ENCODE measurements at places on chromosomes 1 and 21.

DNA sequence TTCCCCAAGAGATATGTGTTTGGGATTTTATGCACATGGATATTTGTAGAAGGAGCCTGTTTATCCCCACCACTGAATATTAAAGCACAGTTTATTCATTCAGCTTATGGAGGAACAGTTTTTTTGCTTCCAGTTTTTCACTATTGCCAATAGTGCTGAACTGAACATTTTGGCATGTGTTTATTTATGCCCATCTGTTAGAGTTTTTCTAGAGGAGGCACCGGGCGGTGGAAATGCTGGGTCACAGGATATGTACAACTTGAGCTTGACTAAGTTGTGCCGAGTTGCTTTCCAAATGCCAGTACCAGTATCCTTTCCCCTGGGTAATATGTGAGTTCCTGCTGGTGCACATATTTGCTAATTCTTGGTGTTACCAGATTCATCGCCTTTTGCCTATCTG, 111.3 kb downstream of the GREM2 start:
- no peak for DNase-seq

DNA sequence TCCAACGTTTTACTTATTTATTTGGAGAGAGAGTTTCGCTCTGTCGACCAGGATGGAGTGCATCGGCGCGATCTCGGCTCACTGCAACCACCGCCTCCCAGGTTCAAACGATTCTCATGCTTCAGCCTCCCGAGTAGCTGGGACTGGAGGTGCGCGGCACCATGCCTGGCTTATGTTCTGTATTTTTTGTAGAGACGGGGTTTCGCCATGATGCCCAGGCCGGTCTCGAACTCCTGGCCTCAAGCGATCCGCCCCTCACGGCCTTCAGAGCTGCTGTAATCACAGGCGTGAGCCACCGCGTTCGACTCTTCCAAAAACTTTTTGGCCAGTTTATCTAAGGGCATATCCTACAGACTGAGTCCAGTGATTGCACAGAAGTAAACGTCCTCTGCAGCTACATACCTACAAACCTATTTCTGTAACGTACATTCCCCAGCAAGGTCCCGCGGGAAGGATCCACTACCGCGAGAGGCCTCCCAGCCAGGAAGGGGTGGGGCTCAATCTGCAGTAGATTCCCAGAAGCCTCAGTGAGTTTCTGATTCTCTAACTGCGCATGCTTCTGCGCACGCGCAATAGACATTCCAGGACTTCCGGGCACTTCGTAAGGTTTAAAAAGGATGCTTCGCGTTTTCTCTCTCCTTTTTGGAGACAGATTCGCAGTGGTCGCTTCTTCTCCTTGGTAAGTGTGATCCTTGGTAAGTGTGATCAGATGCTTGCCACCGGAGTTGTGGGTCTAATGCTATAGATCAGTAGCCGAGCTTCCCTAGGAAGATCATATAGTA, at the start of gene RCC1:
TSS of gene RCC1 (plus strand) at position 638 of the 782 bp plus-strand sequence. CDS start 23,824 bp downstream, outside the sequence.
- peak; percentile 93 for DNase-seq

DNA sequence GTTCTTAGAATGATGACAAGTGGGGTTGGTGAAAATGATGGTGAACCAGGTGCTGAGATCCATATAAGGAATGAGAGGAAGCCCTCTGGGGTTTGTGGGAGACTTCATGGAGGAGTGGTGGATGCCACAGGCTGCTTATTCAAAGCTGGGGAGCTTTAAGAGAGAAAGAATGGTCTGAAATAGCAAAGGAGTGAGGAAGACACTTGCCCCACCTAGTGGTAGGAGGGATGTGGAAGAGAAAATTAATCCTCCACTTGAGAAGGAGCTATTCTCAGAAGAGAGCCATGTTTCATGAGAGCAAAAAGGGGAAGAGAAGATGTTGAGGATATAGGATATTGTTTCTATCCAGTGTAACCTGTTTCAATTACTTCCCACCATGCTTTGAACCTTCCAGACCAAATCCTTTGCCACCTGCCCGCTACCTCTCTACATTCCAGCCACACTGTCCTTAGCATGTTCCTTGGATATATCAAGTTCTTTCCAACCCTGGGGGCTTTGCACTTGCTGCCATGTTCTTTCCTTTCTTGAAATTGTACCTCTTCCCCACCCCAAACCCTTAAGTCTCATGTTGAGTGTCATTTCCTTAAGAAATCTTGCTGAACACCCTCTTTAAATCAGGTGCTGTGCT, 19.6 kb upstream of the ZNF648 start:
- DNase-seq: no peak

DNA sequence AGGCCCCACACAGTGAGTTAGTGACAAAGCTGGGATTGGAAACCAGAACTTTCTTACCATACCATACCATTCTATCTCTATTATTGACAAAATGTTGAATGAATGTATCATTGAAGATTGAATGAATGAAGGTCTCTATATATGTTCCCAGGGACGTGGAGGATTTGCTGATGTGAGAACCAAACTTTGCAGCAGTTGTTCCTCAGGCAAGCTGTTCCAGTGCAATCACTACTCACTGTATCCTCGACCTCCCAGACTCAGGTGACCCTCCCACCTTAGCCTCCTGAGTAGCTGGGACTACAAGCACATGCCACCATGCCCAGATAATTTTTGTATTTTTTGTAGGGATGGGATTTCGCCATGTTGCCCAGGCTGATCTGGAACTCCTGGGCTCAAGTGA, 11.6 kb upstream of the LIN28A start:
- no peak for DNase-seq

- DNase-seq: no peak
These were observed 3.5 kb downstream of the ROR1 start for GRCh38 chr1:63777286-63777685.

GRCh38 chr1:83559129-83559840, 439.6 kb downstream of the TTLL7 start:
- DNase-seq: no peak

- no peak for DNase-seq
These were observed 11.2 kb downstream of the SPATA46 start for GRCh38 chr1:162365284-162366020.

GRCh38 chr1:59295618-59296017, 1.3 kb upstream of the FGGY start:
- DNase-seq: no peak

GRCh38 chr1:100589667-100590066, 51.7 kb downstream of the GPR88 start:
- no peak for DNase-seq

GRCh38 chr1:204941421-204942338, 71.0 kb downstream of the NFASC start:
- peak; percentile 3 for DNase-seq

DNA sequence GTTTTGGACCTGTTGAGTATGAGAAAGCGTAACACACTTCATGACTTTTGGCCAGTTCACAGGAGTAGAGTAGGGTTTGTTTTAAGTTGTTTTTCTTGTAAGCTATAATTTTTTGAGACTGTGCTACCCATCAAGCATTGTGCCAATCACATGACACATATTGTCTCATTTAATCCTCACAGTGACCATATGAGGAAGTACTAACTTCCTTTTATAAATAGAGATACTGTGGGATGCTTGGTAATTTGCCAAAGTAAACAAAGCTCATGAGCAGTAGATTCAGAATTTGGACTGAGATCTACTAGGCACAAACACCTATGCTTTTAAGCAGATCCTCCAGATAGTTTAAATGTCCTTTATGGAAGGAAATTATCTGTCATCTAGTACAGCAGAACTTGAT, 178.3 kb downstream of the CACNA1E start:
- DNase-seq: no peak

DNA sequence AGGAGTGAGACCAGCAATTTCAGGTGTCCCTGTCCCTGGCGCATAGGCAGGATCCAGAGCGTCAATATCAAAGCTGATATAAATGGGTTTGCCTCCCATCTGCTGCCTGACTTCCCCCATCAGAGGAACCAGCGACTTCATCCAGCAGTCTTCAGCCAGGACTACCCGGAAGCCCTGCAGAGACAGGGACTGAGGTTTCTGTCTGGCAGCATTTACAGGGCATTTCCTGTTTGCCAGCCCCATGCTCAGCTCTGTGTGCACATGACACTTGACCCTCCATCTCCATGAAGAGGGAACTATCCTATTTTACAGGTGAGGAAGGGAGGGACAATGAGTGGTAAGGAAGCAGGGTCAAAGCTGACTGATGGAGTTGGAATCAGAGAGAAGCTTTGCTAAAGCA, 7.2 kb downstream of the AGMAT start:
- DNase-seq: no peak

GRCh38 chr1:11211925-11212587, 22.9 kb downstream of the ANGPTL7 start:
- DNase-seq: no peak

- no peak for DNase-seq
These were observed 1.3 kb downstream of the ATP6V0B start for GRCh38 chr1:43976045-43976444.

- no peak for DNase-seq
These were observed at the start of gene KRTAP10-1 for GRCh38 chr21:44539991-44540666. Gene KRTAP10-1, minus strand, starts transcription at chr21:44540195. Its CDS starts 45 bp downstream, at chr21:44540150.

GRCh38 chr1:18913065-18913835, 10.9 kb upstream of the ALDH4A1 start:
- DNase-seq: peak; percentile 76

GRCh38 chr1:215215846-215216245, 133.3 kb downstream of the KCNK2 start:
- no peak for DNase-seq

- no peak for DNase-seq
These were observed 868 bp downstream of the ZBTB40 start for GRCh38 chr1:22452481-22452957.

DNA sequence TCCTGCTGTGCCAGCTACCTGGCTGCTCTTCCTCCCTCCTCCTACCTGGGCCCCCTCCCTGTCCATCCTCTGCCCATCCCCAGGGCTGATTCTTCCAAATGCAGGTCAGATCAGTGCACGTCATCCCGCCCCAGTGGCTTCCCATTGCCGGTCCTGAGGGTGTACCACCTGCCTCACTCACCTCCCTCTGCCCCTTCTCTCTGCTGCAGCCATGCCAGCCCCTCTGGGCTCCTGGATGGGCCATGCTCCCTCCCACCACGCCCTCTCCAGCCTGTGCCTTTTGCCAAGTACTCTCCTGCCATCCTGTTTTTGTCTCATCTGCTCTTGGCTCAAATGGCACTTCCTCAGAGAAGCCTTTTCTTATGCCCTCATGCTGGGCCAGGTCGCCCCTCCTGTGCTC, 95.8 kb downstream of the ARHGEF10L start:
- DNase-seq: no peak

GRCh38 chr1:221511797-221512196, 230.1 kb downstream of the DUSP10 start:
- no peak for DNase-seq

- DNase-seq: no peak
These were observed 54.9 kb downstream of the MORN1 start for GRCh38 chr1:2336499-2336898.

DNA sequence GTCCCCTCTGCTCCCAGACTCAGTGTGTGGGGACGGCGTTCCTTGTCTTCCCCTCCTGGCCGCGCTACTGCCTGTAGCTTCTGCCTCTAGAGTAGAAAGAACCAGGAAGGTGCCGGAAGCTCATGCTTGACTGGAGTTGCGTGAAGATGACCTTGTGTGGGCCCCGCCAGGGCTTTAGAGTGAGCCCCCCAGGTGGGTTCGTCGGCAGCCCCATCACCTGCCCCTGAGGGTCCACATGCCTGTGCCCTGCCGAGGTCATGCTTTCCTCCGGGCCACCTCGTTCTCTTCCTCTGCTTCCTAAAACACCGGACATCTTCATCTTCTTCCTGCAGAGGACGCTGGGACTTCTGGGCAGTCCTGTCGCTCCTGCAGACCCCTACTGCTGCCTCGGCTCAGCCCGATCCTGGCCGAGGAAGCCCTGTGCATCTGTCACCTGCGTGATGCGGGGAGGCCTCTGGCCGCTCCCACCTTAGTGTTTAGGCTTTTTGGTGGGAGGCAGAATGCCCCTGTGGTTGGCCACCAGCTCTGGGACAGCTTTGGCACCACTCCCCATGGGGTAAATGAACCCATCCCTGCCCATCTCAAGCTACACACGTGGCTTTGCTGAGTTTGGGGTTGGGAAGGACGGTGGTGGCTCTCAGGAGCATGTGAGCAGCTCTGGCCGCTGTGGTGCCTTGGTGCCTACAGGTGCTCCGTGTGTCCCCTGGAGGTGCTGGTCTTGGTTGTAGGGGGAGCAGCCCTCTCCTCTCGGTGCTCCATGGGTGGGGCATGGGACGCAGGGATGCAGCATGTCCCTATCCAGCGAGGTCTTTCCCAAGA, 12.3 kb downstream of the OBSCN start:
- no peak for DNase-seq

GRCh38 chr1:35707601-35708440, 10.9 kb downstream of the C1orf216 start:
- peak; percentile 21 for DNase-seq

GRCh38 chr1:6538956-6539355, 15.4 kb downstream of the NOL9 start:
- DNase-seq: no peak

DNA sequence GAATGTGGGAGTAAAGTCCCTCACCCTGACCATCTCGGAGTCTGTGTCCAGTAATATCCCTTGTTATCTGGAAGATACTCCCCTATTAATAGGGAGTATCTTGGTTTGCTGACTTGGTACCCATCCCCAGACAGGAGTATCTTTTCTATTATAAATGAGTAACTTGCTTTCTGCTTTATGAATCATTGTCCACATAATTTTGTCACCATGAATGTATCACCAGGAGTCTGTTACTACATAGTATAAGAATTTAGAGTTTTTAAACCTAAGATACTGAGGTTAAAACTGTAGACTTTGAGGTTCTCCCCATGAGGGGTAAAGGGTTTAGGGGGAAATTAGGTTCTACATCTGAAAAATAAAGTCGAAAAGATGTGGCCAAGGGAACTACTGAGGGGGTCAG, 175.6 kb downstream of the FCRL5 start:
- DNase-seq: no peak

DNA sequence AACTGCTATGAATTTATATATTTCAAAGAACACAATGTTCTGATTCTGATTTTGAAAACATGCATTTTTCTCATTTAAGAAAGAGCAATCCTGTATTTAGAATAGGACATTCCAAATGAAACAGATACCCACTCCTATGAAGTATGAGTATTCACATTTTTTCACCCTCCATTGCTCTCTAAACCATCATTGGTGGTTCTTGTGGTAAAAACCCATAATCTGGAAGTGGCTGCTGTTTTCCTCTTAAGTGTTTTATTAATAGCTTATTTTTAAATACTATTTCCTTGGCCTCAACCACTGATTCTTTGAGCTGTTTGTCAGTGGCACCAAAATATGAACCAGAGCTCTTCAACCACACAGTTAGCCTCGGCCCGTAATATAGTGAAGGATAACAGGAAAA, 60.0 kb upstream of the ADAM30 start:
- no peak for DNase-seq

DNA sequence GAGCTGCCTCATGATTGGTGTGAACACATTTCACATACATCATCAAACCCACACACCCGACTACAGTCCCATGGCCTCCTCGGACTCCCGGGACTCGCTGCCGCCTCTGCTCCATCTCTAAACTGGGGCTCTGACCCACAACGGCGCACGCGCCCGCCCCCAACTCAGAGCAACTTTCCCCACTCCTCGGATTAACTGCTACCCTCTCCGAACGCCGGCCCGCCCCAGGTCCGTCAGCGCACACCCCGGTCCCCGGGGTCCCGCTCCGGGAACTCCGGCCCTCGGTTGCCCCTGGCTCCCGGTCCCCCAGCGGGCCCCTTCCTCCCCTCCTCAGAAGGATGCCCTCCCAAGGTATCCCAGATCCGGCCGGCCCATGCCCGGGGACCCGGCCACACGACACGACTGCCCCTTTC, 740 bp downstream of the DSTYK start:
- no peak for DNase-seq

Data from stimulated activated CD4-positive, alpha-beta T cell treated with anti-CD3 and anti-CD28 coated beads, TNF-alpha, amount 100 ng/mL, for 24 hours (primary cell).